Activated T-helper 1 cell treated with anti-CD3 and anti-CD28 coated beads, Interleukin-2, amount 50 U/mL, for 16 hours (primary cell): ENCODE measurements at places on chromosomes 6 and 20.

DNA sequence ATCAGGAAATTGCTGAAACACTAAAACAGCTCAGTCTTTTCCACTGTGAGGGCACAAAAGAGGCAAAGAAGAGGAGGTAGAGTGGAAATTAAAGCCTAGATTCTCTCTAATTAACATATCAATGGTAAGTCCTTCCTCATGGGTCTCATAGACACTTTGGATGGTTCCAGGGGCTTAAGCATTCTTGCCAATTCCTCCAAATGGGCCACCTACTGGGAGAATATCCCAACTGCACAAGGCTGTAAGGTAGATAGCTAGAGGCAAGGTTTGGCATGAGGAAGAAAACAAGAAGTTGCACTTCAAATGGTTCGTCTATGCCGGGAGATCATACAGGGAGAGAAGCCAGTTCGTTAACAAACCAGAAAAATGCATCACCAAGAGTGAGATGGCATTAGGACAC lies 107.6 kb upstream of the KHDRBS2 start:
- no peak for DNase-seq

- DNase-seq, result no peak
Measured at GRCh38 chr6:167711768-167712730, 114.7 kb upstream of the AFDN start.

- no peak for DNase-seq
Measured at GRCh38 chr6:81253821-81254220, 498.7 kb downstream of the TENT5A start.

DNA sequence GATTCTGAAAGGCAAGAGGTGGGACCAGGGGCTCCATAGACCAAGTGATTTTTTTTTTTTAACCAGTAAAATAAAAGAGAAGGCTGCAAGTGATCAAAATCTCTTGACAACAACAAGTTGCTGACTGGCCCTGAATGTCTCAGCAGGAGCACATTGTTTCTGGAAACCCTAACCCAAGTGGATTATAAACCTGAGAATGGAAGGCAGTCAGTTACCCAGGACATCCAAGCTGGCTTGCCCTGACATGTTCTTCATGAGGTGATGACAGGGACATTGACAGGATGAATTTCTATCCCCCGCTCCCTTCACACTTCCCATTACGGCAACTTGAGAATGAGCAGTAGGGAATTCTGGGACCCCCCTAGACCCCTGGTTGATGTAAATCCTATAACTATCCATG lies 49.6 kb upstream of the RIPOR2 start:
- no peak for DNase-seq

GRCh38 chr20:44651684-44652423 lies at the start of gene ADA:
Gene ADA, minus strand, starts transcription at chr20:44651699. Its CDS starts 92 bp downstream, at chr20:44651607.
- no peak for DNase-seq
